ENCODE measurements at places on chromosomes 5 and 9. TPM values are rescaled to one million over a fixed set of nuclear protein-coding genes. Genes with fewer than 3 reads are reported as not detected.

- no peak for DNase-seq
Measured at GRCh38 chr5:37799865-37800421, 39.9 kb downstream of the GDNF start.

MARCHF11 gene
- total RNA-seq = 2.1 TPM

ECM2 gene
- not detected for total RNA-seq

BTNL3 gene
- total RNA-seq = not detected

IL3 gene
- total RNA-seq = not detected

- no peak for DNase-seq
Measured at GRCh38 chr5:115382989-115383388, 86.5 kb upstream of the CCDC112 start.

DNA sequence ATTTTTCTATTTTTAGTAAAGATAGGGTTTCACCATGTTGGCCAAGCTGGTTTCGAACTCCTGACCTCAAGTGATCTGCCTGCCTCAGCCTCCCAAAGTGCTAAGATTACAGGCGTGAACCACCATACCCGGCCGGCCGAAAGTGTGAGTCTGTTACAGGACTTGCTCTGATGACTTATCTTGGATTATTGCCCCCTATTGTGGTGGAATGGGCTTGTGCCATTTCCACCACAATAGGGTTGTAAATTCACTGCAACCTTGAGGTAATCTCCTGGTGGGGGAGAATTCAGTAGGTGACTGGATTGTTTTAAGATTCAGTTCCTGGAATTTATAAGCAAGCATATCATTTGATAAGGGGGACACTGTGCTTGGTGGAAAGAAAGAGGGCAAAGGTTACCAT is 15.0 kb upstream of the HMGCR start:
- peak; percentile 54 for DNase-seq

WNT8A gene
- 13.2 TPM for total RNA-seq

DNA sequence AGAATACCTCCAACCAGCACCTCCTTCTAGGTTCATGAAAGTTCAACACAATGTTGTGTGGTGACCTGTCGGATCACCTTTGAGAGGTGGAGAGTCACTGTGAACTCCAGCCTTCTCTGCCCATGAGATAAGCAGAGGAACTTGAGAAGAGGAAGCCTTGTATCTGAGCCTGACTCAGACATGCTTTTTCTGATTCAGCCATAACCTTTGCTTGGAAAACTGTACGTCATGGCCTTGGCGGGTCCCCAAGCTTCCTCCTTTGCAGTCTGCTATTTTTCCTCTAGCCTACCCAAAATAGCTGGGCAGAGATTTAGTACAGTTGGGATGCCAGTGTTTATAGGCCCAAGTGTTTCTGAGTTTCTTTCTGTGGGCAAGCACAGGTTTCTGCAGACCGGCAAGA is 274.7 kb downstream of the CETN3 start:
- DNase-seq = no peak

DNA sequence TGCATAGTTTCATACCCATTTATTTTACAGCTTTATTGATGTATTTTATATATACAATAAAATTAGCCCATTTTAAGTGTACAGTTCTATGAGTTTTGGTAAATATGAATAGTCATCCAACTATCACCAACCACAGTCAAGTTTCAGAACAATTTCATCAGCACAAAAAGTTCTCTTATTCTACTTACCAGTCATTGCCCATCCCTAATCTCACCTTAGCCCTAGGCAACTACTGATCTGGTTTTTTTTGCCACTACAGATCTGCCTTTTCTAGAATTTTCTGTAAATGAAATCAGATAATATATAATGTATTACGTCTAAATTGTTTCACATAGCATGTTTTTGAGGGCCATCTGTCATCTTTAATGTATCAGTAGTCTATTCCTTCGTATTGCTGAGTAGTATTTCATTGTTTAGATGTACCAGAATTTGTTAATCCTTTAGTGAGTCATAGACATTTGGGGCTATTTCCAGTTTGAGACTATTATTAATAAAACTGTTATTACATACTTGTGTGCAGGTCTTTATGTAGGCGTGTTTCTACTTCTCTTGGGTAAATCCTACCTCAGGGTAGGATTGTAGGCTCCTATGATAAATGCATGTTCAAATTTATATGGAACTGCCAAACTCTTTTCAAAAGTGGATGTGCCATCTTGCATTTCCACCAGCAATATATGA is 198.5 kb upstream of the ADAMTSL1 start:
- DNase-seq = no peak

GRCh38 chr5:171882118-171882517 is 96.5 kb downstream of the SMIM23 start:
- DNase-seq = no peak

PAEP gene
- not detected for total RNA-seq

- peak; percentile 75 for DNase-seq
Measured at GRCh38 chr9:35910613-35911359, 1.5 kb downstream of the SPAAR start.

GRCh38 chr5:6489643-6490185 is 41.1 kb downstream of the UBE2QL1 start:
- DNase-seq = no peak

DNA sequence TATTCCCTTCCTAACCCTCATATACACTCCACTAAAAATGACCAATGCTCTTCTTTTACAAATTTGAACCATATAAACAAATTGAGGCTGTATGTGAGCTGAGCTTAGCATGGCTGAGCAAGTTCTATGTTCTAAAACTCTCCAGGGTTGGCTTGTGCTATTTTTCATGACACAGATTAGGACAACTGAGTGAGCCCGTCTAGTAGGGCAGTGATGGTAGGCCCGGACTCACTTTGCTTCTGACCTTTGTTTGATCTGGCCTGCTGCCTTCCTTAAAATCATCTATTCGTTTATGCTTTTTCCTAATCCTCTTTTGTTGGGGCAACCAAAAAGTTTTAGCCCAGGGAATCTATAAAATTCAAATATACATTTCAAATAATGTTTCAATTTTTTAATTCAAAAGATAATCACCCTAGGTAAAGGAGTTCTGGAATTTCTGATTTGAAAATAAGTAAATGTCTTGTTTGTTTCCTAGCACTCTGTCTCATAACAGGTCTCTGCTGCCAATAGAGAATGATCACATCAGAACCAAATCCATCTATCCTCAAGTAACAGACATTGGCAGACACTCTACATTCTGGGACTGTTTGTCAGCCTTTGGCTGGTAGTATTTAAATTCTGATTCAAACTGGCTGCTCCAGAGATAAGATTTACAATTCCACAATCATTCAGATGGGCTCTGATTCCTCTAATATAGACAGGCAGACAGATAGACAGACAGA is 217.0 kb upstream of the TARS1 start:
- no peak for DNase-seq

DNA sequence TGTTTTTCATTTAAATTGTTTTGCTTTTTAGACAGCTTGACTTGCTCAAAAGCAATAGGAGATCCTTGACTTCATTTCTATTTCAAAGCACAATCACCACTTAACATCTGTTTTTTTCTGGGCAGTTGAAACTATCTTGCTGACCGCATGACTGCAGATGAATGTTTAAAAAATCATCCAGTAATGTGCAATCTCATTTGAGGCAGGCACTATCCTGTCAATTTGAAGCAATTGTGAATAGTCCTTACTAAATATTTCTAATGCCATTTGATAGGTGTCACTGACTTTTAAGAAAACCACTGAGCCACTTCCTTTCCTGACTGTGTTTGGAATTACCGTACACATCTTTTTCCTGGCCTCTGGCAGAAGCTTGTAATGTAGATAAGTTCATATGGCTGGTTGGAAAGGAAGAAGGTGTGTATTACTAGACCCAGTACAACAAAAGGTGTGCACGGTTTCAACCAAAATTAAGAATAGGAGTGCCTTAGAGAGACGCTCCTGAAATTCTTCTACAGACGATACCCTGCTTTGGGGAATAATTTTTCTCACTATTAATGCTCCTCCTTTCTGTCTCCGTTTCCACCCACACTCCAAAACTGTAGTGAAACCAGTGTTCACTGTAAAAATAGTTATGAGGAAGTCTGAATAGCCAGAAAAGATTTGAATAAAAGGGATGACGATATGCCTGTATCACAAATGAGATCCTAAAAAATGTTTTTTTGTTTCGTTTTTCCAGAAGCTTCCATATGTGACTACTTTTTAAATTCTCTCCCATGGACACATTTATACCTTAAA is 136.7 kb upstream of the MOCS2 start:
- DNase-seq = no peak

DNA sequence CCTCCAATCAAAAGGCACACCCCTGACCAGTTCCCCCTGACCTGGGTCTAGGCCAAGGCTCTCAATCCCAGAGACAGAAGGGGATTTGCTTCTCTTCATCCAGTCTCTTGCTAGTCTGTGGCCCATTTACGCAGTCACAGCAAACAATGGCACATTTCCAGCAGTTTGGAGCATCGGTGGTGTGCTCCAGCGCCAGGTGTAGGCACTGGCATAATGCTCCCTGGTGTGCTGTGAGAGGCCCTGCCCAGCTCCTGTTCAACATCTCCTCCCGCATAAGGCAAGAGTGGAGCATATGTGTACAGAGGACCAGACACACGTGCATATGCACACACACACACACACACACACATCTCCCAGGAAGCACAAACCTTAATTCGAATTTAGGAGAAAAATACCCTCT is 79.5 kb upstream of the ERCC6L2 start:
- no peak for DNase-seq

CCL28 gene
- total RNA-seq = not detected

- peak; percentile 39 for DNase-seq
Measured at GRCh38 chr5:179864686-179865085, 6.1 kb upstream of the MRNIP start.

GRCh38 chr9:133888048-133888808 is 103.9 kb downstream of the VAV2 start:
- peak; percentile 72 for DNase-seq

- DNase-seq = no peak
Measured at GRCh38 chr9:116558818-116559540, 128.1 kb upstream of the TRIM32 start.

- no peak for DNase-seq
Measured at GRCh38 chr5:33362915-33363314, 77.8 kb upstream of the TARS1 start.

FCN1 gene
- not detected for total RNA-seq

PDE6A gene
- not detected for total RNA-seq

DNA sequence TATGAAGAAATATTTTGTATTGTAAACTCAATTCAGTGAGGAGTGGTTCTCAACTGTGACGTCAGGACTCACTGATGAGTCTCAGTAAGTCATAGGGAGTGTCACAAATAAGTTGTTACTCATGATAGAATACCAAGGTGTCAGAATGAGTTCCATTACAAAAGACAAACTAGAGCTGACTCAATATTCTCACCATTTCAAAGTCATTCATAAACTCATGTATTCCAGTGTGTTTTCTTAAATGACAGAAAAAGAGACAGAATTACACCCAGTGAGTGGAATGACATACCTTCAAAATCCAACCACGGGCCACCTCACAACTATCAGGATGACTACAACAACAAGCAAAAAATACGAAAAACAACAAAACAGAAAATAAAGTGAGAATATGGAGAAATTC is 321.5 kb downstream of the ENC1 start:
- DNase-seq = no peak

NXNL2 gene
- 4.1 TPM for total RNA-seq

FAM153A gene
- total RNA-seq = not detected

GRCh38 chr5:51544031-51544785 is 161.0 kb downstream of the ISL1 start:
- DNase-seq = no peak
